Stimulated activated CD8-positive, alpha-beta memory T cell treated with anti-CD3 and anti-CD28 coated beads, Interleukin-15, amount 100 ng/mL, for 4 hours (primary cell): ENCODE measurements at places on chromosomes 5 and 9.

DNA sequence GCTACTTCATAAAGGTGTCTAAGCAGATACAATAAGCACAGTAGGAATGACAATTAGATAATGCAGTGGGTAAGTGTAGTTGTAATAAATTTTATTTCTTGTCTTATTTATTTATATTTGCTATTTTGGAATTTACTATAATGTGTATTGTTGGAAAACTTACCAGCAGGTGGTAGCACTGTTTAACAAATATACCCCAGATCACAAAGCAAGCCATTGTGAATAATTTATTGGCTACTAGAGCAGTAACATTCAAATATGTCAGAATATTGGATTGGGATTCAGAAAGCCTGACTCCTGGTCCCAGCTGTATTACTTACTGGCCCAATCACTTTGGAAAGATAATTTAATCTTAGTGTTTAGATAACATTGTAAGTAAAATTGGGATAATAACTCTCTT, 78.0 kb downstream of the ISOC1 start:
- no peak for DNase-seq

- no peak for DNase-seq
Measured at GRCh38 chr5:51185850-51186329, 197.4 kb upstream of the ISL1 start.

GRCh38 chr5:41194339-41194738, 19.0 kb downstream of the C6 start:
- no peak for DNase-seq

GRCh38 chr5:37776826-37777225, 63.0 kb downstream of the GDNF start:
- no peak for DNase-seq

GRCh38 chr9:8917956-8918739, 1118.6 kb upstream of the DMAC1 start:
- no peak for DNase-seq

DNA sequence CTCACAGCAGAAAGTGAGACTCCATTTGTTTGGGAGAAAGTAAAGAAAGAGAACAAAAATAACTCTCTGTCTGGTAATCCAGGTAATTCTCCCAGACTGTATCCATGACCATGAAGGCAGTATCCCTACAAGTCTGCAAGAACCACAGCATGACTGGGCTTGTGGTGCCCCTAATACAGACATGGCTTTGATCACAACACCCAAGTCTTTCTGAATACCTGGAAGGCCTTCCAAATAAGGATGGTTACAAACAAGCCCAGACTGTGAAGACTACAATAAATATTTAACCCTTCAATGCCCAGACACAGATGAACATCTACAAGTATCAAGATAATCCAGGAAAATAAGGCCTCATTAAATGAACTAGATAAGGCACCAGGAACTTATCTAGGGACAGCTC, 481.1 kb upstream of the RORB start:
- no peak for DNase-seq

DNA sequence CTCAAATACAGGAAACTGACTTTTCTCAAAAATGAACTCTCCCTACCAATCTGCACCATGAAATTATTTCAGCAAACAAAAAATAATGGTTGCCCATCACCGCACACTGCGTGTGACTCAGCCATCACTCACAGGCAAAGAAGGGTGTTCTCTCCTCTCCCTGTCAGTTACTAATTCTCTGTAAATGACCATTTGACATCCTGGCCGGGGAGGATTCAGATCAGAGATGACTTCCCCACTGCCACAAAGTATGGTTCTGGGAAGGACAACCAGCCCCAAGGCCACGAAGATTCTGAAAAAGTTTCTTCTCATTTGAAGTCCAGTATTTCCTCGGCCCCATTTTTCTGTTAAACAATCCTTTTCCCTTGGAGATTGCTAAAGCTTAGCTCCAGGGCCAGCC, 199.4 kb downstream of the AUH start:
- no peak for DNase-seq

GRCh38 chr5:3197304-3198073, 398.1 kb upstream of the IRX1 start:
- DNase-seq, result no peak

GRCh38 chr5:113692466-113692865, 179.0 kb downstream of the YTHDC2 start:
- DNase-seq, result no peak

- no peak for DNase-seq
Measured at GRCh38 chr5:88488130-88488529, 219.5 kb upstream of the TMEM161B start.

- no peak for DNase-seq
Measured at GRCh38 chr5:72467461-72467860, 39.7 kb downstream of the ZNF366 start.

DNA sequence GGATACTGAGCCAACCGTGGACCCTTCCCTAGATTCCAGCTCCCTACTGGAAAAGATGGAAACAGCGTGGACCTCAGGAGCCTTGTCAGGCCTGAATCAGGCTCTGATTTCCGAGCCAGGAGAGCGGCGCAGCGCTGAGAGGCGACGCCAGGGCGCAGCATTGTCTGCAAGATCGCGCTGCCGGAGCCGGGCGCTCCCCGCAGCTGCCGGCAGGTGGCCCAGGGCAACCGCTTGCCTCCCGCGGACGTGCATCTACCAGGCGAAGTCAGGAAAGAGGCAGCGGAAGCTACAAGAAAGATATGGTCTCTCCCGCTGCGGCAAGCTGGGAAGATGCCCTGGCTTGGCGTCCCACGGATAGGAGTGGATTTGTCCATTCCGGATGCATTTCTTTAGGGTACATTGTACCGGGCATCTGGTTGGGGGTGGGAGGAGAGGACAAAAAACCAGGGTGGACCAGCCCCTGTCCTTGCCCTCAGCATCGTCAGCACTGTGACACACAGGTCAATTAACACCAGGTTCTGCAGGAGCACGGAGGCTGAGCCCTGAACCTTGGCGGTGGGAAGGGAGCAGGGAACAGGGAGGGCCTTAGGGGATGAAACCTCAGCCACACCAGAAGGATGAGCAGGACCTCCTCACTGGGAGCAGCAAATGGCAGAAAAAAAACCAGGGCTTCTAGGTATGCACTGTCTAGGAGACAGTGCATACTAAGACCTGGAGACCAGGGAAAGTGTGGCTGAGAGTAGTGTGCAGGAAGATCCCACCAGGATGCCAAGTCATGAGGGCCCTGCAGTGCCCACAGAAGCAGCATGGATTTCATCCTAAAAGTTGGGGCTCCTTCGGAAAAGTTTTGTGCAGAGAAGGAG, 55.9 kb downstream of the SFXN1 start:
- peak; percentile 60 for DNase-seq

- no peak for DNase-seq
Measured at GRCh38 chr5:69497006-69497520, 4.5 kb downstream of the OCLN start.

DNA sequence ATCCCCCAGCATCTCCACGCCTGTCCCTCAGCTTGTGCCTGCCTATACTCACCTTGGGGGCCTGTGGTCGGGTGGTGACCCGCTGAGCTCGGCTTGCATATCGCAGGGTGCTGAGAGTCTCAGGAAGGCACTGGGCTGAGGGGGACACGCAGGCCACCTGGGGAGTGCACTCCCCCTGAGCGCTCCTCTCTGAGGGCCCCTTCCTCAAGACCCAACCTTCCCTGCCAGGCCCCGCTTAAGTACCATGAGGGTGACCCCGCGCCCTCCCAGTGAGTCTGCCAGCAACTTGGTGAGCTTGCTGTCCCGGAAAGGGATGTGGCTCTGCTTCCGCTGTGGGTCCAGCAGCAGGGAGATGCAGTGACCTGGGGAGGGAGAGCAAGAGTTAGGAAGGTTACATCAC, 4.1 kb downstream of the KIF12 start:
- no peak for DNase-seq

DNA sequence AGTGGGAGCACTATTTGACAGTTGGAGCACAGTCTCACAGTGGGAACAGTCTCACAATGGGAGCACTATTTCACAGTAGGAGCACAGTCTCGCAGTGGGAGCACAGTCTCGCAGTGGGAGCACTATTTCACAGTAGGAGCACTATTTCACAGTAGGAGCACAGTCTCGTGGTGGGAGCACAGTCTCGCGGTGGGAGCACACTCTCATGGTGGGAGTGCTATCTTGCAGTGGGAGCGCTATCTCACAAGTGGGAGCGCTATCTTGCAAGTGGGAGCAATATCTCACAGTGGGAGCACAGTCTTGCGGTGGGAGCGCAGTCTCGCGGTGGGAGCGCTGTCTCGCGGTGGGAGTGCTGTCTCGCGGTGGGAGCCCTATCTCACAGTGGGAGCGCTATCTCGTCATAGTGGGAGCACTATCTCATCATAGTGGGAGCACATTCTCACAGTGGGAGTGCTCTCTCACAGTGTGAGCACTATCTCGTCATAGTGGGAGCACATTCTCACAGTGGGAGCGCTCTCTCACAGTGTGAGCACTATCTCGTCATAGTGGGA, 56.1 kb downstream of the MED10 start:
- DNase-seq, result no peak
